ENCODE measurements at places on chromosomes 6 and 20.

DNA sequence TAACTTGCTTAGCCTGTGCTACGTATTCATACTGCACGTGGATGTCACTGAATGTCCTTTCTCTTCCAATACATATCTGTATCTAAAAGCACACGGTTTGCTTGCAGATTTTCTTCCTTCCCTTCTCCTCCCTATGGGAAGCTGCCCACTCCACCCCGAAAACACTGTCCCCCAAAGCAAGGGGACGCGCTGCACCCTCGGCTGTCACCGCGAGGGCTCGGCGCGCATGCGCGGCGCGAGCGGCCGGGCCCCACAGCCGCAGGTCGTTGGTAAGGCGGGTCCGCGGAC lies 659 bp downstream of the TMX4 start:
- peak; percentile 85 for DNase-seq

DNA sequence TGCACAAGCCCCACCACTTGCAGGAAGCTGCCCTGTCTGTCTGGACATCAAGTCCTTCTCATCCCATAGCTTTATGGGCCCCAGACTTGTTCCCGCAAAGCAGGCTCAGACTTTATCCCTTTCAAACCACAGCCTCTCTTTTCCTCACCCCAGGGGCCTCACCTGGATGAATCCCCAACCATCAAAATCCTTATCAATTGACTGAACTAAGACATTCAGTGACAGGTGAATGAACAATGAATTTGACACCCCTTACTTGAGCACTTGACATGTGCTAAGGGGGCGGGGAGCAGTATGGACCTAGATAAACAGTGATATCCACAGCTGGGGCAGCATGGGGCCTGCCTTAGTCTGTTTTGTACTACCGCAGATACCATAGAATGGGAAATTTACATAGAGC lies 5.0 kb downstream of the RAB44 start:
- no peak for DNase-seq

GRCh38 chr6:163564534-163564933 lies 150.0 kb downstream of the QKI start:
- no peak for DNase-seq

- peak; percentile 18 for DNase-seq
Observed at GRCh38 chr6:119148098-119148824, 69.8 kb upstream of the FAM184A start.

- DNase-seq, result no peak
Observed at GRCh38 chr6:166774770-166775169, 147.7 kb upstream of the RPS6KA2 start.

GRCh38 chr6:85124472-85125354 lies 325.2 kb upstream of the NT5E start:
- no peak for DNase-seq
